ENCODE measurements at places on chromosomes 4 and X.

DNA sequence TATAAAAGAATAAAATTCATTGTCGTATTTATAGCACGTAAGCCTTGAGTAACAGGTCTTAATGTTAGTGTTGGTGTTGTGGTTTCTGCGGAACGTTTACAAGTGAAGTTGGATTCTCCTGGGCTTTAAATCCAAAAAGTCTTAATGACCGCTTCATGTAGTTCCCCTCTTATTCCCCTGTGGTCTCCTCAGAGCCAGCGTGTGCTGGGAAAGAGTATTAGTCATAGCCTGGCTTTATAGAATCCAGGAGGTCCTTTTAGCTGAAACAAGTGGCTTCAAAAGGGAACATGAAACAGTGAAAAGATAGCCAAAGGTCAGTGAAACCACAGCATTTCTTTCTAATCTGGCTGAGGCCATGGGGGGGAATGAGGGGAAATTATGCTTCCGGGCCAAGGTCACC is 79.1 kb downstream of the CLCN4 start:
- DNase-seq, result peak; percentile 80

DNA sequence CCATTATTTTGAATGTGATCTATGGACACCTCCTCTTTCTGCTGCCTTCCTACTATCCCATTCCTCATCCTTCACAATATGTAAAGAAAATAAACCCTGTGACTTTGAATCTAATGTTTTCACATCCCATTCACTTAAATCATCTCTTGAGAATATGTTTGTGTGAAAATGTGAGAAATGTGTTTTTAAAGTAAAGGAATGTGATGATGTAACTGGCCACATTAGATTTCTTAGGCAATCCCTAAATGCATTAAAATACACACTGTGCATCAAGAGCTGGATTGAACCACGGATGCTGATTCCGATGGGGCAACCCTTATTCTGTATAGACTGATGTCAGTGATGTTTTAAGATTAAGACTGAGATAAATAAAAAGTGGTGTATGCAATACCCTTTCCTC is 558.9 kb upstream of the TENM3 start:
- no peak for DNase-seq

DNA sequence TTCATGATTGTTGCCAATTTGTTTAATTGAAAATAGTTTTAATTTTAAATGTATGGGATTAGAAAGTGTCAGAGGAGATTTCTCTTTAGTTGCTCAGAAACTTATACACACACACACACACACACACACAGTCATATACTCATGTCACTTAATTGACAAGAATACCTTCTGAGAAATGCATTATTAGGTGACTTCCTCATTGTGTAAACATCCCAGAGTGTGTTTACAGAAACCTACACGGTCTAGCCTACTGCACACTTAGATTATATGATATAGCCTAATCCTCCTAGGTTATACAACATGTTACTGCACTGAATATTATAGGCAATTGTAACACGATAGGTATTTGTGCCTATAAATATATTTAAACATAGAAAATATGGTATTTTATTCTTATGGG is 1327.4 kb downstream of the FSTL5 start:
- DNase-seq, result no peak

- peak; percentile 4 for DNase-seq
Measured at GRCh38 chr4:131509521-131509920, 1639.6 kb upstream of the PCDH10 start.

Measured in stromal cell of bone marrow (primary cell).